ENCODE measurements at places on chromosomes 6 and 20.

- peak; percentile 17 for DNase-seq
Measured at GRCh38 chr20:19828232-19828631, 70.2 kb downstream of the RIN2 start.

- DNase-seq = no peak
Measured at GRCh38 chr6:1839361-1839760, 229.6 kb downstream of the FOXC1 start.

- no peak for DNase-seq
Measured at GRCh38 chr6:151702851-151703658, 104.4 kb upstream of the ESR1 start.

DNA sequence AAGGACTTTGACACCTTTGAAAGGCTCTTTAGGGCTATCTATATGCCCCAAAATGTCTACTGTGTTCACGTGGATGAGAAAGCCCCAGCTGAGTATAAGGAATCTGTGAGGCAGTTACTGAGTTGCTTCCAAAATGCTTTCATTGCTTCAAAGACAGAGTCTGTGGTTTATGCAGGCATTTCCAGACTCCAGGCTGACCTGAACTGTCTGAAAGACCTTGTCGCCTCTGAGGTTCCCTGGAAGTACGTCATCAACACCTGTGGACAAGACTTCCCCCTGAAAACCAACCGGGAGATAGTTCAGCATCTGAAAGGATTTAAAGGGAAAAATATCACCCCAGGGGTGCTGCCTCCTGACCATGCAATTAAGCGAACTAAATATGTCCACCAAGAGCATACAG lies 65.2 kb downstream of the GCNT2 start:
- DNase-seq = no peak

GRCh38 chr20:38158701-38159351 lies 6.2 kb downstream of the TGM2 start:
- no peak for DNase-seq

DNA sequence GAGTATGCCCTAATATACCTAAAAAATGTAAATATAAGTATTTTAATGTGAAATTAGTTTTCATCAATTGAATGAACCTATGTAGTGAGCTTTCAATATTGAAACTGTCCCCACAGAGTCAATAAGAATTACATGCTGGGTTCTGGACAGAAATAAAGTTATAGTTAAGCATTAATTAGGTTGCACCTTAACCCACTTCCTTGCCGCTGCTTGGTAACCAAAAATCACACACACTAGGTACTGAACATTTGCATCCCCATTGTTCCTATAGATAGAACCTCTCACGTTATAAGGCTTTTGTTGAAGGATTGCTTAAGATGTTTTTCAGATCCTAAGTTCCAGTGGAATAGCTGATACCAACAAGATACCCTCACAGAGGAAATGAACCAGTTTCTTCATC lies 237.1 kb upstream of the OPRM1 start:
- no peak for DNase-seq

- no peak for DNase-seq
Measured at GRCh38 chr6:102417368-102417998, 1024.0 kb downstream of the GRIK2 start.

GRCh38 chr20:8842525-8842924 lies 226.4 kb upstream of the PLCB4 start:
- DNase-seq = no peak

DNA sequence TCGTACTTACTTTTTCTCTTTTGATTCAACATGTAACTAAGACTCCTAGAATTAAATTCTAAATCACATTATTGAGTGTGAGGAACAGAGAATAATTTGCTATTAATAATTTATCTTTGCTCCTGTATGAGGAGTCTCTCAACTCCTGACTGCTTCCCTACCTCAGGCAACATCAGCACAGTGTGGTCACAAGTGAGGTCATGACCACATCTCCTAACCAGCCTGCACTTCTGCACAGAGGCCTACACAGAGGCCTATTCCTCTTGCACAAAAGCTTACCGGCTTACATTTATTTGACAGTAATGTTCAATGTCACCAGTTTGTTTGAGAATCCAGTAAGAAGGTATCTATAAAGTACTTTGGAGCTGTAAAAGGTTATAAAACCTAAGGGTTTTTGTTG lies 637.4 kb upstream of the MARCKS start:
- DNase-seq = no peak

- DNase-seq = no peak
Measured at GRCh38 chr6:150632785-150633485, 33.2 kb downstream of the PLEKHG1 start.

DNA sequence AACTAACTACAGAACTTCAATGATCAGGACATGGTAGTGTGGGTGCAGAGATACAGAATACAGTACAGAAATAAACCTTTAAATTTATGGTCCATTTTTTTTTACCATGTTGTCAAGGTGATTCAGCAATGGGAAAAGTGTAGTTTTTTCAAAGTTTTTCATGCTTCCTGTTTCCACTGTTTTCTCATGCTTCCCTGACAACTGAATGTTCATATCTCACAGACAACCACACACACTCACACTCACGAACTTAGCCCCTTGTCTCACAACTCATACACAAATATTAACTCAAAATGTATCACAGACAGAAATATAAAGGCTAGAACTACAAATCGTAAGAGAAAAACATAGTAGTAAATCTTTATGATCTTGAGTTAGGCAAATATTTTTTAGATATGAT lies 232.6 kb upstream of the CDYL start:
- DNase-seq = no peak

DNA sequence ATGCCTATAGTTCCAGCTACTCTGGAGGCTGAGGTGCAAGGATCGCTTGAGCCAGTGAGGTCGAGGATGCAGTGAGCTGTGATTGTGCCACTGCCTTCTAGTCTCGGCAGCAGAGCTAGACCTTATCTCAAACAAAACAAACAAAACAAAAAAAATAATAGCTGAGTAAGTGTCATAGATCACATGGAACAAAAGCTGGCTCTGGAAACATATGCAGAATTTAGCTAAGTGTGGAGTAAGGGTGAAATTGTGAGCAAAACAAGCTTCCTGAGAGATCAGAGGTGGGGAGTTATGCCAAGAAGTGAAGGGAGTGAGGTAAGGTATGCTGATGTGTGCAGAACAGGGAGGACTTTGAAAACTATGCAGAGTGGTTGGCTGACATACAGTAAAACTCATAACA lies 18.7 kb downstream of the SGK1 start:
- DNase-seq = no peak

- DNase-seq = no peak
Measured at GRCh38 chr6:119612911-119613381, 263.4 kb upstream of the MAN1A1 start.

GRCh38 chr6:49454787-49455709 lies 8.0 kb downstream of the MMUT start:
- DNase-seq = no peak

- no peak for DNase-seq
Measured at GRCh38 chr6:151490996-151491395, 2.8 kb upstream of the CCDC170 start.

DNA sequence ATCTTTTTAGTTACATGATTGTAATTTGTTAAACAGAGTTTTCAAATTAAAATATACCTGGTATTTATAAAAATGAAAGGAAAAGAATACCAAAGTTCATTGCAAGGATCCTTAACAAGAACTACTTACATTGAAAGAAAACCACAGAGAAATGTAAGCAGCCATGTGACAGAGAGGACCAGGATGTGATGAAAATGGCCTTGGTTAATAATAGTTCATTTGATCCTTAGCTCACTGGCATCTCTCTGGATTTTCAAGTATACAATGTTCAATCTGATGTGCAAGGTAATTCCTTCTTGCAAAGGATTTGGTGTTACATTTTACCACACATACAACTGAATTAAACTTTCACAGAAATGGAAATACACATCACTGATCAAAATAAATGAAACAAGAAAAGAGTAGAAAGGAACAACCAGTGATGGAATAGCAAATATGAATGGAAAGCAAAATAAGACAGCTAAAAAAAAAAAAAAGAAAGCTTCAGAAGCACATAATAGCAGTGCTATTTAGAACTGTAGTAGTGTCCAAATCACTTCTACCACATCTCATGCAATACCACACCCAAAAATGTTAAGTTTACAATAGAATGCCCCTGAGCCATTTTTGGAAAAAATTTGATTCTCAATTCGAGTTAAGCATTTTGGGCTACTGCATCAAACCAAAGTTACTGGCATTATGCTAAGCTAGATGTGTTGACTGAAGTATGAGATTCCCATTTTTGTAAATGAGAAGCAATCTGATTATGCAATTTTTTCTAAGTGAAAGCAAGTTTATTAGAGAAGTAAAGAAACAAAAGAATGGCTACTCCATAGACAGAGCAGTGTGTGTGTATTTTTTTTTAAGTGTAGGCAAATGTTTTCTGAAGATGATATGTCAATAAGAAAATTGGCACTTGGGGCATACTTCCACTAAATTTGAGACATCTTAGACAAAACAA lies 22.6 kb upstream of the HLA-A start:
- no peak for DNase-seq

GRCh38 chr6:66970373-66970772 lies 1263.3 kb upstream of the EYS start:
- DNase-seq = no peak

GRCh38 chr6:102051720-102052119 lies 658.2 kb downstream of the GRIK2 start:
- DNase-seq = no peak

DNA sequence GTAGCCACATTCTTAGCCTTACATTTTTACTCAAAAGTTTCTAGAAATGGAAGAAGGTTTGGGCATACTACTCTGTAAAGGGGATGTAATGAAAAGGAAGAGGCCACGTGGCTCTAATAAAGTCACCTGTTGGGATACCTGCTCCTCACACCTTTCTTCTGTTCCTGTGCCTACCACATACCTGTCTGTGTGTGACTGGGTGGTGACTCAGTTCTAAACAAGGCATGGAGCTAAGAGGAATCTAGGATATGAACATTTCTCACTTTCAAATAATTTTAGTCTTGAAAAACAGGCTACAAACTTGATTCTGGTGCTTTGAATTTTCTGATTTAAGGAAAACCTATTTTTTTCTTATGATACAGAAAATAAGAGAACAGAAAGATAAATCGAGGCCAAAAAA lies 363.6 kb downstream of the RFPL4B start:
- no peak for DNase-seq

GRCh38 chr6:81750681-81751387 lies 1.6 kb downstream of the TENT5A start:
- no peak for DNase-seq

DNA sequence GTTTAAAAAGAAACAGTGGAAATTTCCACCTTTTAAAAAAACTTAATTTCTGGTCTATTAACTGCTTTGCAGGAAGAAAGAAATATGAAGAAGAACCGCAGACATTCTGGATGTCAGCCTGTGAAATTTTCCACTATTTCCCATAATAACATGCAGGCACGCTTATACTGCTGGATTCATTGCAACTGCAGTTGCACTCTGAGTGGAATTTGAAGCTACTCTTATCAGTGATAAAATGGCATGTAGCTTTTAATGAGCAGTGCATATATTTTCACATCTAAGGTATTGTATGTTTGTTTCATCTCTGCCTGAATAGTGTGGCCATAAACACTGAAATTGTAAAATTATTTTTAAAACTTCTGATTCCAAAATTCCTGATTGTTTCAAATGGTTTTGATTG lies 28.2 kb downstream of the NCOA3 start:
- DNase-seq = no peak

DNA sequence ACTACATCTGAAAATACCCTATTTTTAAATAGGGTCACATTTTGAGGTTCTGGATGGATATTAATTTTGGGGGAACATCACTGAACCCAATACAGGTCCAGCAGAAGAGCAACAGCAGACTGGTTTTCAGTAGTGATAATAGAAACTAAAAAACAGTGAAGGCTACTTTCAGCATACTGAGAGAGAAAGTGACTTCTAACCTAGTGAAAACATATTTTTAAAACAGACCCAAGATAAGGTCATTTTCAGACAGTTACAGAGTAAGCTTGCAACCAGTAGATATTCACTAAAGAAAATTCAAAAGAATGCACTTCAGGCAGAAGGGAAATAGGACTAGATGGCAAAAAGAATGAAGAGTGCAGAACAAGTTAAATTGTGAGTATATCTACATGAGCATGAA lies 42.0 kb upstream of the TMEM244 start:
- DNase-seq = no peak

GRCh38 chr20:4275581-4276088 lies 260.3 kb upstream of the RNF24 start:
- DNase-seq = no peak

DNA sequence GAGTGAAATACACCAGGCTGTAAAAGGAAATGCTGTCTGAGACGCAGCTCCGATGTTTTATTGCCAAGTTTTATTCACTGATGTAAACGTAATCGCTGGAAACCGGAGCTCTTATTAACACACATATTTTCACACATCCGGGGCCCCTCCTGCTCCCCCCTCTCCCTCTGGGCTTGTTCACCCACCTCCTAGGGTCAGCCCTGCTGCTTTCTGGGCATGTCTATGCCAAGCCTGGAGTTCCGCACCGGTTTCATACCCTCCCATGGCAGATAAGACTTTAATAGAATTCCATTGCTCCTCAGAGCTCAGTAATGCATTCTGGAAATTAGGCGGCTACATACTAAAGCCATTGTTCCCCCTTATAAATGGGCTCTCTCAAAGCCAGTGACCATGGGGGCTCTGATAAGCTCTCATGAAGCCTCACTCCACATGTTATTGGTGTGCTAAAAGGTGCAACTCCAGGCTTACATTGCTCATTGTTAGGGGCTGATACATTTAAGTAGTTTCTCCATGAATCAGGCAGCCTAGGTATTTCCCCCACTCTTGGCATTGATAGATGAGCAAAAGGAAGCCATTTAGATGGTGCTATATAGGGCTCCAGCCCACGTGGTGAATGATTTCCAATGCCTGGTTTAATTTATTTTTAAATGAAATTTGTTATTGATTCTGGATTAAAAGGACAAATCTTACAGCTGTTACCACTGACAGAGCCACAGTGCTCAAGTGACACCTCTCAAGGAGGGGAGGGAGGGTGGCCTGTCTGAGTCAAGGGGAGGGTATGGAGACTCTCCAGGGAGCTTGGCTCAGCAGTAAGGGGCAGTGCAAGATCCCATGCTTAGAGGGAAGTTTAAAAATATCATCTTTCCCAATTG lies 4.5 kb upstream of the VSTM2L start:
- DNase-seq = no peak

DNA sequence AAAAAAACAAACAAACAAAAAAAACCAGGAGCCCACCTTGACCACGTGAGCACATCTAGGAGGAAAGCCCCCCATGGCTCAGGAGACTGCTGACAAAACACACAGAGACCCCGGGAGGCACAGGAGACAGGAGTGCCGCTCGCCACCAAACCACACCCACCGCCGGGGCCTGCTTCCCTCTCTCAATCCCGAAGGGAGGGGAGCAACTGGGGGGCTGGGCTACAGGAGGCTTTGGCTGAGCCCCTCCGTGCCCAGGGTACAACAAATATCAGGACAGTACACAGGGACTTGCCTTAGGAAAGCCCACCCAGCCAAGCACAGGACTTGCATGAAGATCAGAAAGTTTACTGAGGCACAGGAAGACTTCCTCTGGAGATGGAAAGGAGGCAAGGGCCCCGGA lies 102.5 kb downstream of the TAF4 start:
- DNase-seq = no peak

DNA sequence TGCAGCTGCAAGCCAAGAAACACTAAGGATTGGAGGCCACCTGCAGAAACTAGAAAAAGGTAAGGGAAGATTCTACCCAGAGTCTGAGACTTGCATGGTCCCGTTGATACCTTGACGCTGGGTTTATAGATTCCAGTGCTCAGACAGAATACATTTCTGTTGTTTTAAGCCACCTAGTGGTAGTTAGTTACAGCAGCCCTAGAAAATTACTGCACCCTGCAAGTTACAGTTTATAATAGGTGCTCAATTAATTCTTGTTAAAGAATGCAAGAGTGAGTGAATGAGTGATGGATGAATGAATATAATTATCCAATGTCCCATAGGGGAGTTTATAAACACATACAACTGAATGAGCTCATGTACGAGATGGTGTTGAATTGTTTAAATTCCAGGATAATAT lies 453.1 kb upstream of the SLC35B3 start:
- no peak for DNase-seq
